ENCODE measurements at places on chromosomes 6 and 20.

DNA sequence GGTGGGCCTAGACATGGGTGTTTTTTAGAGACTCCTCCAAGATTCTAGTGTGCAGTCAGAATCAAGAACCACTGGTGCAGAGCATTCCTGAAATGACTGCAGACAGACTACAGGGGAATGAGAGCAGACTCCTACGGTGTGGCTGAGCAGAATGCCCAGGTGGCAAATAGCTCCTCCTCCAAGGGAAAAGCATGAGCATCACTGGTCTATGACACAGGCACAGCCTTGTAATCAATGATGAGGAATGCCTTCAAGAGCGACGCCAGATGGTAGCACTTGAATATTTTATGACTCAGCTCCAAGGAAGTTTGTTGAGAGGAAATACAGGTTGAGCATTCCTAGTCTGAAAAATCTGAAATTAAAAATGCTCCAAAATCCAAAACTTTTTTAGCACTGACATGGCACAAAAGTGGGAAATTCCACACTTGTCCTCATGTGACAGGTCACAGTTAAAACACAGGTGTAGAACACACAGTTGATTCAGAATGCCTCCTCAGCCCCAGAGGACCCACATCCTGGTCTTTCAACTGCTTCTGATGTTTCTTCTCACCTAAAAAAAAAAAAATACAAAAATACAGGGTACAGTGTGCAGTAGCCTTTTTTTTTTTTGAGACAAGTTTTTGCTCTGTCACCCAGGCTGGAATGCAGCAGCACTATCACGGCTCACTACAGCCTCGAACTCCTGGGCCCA is 10.6 kb upstream of the FAM8A1 start:
- DNase-seq = peak; percentile 91

- DNase-seq = no peak
Observed at GRCh38 chr6:100706491-100706890, 174.6 kb downstream of the ASCC3 start.

DNA sequence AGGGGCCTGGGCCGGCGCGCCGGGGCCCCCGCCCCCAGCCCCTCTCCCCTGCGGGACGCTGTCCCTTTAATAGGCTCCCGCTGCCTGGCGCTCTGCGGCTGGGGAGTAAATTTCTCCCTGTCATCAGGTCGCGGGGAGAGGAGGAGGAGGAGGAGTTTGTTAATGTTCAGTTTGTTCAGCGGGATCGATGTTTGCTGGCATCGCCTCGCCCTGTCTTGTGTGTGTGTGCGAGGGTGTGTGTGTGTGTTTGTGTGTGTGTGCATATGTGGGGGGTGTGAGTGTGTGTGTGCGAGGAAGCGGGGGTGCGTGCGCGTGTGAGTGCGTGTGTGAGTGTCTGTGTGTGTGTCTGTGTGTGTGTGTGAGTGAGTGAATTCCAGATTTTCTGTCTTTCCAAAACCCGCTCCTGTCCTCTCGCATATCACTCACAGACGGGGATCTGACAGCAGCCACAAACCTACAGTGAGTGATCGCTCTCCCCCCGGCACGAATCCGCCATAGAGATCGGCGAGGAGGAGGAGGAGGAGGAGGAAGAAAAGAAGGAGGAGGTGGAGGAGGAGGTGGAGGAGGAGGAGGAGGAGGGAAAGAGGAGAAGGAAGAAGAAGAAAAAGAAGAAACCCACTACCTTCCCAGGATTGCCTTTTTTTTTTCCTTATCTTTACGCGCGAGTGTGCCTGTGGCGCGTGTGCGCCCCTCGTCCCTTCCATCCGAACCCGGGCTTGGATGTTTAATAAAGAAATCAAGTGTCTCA is at the start of gene TSHZ2:
TSHZ2 (plus strand) TSS at position 169 of the 748 bp plus-strand sequence. CDS start 936 bp downstream, outside the sequence.
- peak; percentile 75 for DNase-seq

DNA sequence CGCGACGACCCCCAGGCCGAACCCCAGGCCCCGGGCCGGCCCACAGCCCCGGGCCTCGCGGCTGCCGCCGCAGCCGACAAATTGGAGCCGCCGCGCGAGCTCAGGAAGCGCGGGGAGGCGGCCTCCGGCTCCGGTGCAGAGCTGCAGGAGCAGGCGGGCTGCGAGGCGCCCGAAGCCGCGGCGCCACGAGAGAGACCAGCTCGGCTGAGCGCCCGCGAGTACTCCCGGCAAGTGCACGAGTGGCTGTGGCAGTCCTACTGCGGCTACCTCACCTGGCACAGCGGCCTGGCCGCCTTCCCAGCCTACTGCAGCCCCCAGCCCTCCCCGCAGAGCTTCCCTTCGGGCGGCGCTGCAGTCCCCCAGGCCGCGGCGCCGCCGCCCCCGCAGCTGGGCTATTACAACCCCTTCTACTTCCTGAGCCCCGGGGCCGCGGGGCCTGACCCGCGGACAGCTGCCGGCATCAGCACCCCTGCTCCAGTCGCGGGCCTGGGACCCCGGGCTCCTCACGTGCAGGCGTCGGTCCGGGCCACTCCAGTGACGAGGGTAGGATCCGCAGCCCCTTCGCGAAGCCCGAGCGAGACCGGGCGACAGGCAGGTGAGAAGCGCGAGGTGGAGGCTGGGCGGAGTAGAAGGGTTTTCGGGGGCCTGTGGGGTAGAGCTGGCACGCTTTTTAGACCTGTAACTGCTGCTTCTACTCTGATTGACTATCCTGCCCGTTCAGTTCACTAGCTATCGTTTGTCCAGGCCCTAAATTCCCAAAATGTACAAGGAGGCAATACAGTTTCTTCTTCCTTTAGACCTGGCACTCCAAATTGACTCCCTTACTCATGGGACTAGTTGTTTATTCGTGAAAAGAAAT is 654 bp downstream of the FAM8A1 start:
- no peak for DNase-seq

GRCh38 chr6:157335829-157336228 is 12.5 kb upstream of the TMEM242 start:
- DNase-seq = no peak

- no peak for DNase-seq
Observed at GRCh38 chr6:1328129-1328800, 16.4 kb downstream of the FOXQ1 start.

DNA sequence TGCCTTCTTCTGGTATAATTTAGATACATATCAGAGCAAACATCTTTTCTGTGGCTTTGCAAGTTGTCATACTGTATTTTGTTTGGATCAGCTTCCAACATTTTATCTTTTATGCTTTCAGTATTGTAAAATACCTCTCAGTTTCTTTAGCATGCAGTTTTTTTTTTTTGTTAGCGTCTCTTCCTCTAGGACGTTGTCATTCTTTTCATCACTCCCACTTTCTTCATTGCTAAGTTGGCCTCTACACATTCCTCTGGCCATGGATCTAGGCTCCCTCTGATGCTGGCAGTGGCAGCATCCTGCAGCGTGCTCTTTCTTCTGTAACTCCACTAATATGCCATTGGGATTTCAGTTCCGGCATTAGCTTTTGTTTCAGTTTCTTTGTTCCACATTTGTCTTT is 21.7 kb downstream of the RPRD1B start:
- no peak for DNase-seq

DNA sequence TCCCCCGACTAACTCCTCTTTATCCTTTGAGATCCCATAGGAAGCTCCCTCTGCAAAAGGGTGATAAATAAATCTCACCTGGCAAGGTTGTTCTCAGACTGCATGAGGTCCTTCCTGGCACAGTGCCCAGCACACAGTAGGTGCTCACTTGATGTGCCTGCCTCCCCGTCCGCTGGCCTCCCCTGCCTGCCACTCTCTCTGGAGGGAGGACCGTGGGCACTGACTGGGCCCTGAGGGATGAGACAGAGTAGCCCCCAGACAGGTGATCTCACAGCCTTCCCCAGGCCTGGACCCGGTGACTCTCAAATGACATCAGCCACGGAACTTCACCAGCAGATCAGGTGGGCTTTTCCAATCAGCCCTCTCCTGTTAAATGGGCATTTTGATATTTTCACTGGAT is 57.4 kb downstream of the CHMP4B start:
- DNase-seq = no peak

GRCh38 chr6:79313254-79313653 is 78.8 kb upstream of the HMGN3 start:
- no peak for DNase-seq

DNA sequence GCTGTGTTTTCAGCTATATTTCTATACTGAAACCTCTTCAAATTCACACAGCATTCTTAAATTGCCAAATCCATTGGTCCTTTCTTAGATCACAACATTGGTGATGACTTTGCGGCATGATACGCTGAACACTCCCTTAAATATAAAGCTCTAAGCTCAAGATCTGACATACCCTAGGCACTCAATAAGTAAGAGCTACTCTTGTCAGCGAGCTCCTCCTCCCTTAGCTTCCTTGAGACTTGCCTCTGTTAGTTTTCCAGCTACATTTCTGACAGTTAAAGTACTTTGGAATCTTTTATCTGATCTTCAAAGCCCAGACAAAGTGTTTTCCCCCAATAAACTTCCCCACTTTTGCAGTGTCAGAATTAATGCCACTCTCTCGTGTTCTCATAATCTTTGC is 117.0 kb downstream of the HIVEP2 start:
- DNase-seq = no peak

GRCh38 chr6:14880052-14880451 is 365.8 kb upstream of the JARID2 start:
- no peak for DNase-seq

GRCh38 chr20:62272200-62272599 is 30.6 kb upstream of the ADRM1 start:
- no peak for DNase-seq

DNA sequence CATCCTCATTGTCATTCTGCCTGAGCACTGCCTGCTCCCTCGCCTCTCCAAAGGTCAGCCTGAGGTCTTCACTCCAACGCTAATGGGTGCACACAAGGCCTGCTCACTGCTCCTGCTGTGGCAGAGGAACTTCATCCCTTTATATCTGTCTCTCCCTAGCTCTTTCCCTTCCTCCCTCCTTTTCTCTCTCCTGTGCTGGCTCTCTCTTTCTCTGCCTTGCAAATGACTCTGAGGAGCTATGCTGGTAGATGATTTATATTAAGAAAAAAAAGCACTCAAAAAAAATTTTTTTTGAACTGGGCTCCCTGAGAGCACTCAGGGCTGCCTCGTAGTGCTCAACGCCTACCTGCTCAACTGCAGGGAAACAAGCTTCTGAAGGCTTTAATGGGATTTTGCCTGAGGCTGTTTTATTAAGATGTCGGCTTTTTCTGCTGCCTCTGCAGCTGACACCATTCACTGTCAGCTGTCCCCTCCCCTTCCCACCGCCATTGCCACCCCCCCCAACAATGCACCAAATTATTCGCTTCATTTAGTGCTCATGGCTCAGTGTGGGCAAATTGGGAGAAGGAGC is 137.7 kb upstream of the DEFB112 start:
- DNase-seq = no peak

DNA sequence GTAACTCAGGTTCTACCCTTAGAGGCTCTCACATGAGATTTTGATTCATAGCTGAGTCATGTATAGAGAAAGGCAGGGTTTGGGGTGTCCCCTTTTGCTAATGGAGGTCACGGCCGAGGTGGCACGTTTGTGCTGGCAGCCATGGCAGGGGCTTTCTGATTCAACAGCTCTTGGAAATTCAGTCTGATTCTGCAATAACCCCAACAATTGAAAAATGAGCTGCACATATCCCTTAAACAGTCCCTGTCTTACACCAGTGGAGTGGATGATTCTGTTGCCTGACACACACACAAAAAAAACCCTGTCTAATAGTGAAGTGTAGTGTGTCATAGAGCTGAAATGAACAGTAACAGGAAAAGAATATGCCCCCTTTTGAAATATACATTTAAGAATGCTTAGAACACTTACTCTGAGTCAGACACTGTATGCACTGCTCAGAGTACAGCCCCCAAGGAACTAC is 40.4 kb upstream of the ARG1 start:
- no peak for DNase-seq

DNA sequence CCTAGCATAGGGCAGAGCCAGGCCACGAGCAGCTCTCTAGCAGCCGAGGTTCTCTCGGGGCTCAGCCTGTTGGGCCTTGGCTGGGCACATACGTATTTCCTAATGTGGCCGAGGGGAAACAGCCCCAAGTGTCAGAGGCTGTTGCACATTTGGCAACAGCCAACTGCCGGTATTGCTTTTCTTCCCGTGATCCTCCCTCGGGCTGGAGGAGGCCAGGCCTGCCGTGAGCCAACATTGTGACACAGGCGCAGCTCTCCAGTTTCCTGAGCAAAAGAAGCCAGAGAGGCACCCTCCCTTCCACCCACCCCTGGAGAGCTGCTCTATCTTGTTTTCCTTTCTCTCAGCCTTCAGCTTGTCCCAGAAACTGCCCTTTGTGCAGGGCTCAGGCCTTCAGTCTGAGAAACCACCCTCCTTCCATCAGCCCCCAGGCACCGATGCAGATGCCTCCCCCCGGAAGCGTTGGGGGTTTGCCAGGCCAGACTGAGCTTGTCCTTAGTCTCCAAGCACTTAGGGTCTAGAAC is 5.1 kb upstream of the BPI start:
- no peak for DNase-seq

- DNase-seq = no peak
Observed at GRCh38 chr20:9927224-9927623, 88.3 kb upstream of the PAK5 start.

GRCh38 chr6:3265671-3266070 is 6.9 kb downstream of the PSMG4 start:
- DNase-seq = no peak

DNA sequence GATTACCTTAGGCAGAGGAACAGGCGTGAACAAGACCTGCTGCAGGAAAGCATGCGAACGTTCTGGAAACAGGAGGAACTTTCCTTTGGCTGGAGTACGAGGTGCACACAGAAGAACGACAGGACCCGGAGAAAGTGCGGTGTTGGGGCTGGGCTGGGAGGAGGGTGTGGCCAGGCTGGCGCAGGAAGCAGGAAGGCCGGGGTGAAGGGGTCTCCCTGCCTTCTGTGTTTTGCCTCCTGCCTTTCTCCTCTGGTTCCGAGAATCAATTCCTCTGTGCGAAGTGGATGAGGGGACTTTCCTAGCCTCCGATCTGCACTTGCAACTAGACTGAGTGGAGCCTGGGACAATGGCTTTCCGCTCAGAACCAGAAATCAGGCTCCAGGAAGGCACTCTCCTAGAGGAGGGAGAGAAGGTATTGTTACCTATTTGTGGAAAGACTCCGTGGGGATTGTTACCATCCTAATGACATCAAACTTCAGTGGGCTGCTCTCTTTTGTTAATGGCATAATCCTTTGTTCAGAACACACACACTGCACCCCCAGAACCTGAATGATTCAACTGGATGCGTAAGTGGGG is 22.9 kb upstream of the PLEKHG1 start:
- no peak for DNase-seq

- DNase-seq = no peak
Observed at GRCh38 chr6:98047871-98048270, 764.9 kb upstream of the MMS22L start.

GRCh38 chr6:149964308-149965193 is 808 bp downstream of the ULBP1 start:
- DNase-seq = peak; percentile 20

DNA sequence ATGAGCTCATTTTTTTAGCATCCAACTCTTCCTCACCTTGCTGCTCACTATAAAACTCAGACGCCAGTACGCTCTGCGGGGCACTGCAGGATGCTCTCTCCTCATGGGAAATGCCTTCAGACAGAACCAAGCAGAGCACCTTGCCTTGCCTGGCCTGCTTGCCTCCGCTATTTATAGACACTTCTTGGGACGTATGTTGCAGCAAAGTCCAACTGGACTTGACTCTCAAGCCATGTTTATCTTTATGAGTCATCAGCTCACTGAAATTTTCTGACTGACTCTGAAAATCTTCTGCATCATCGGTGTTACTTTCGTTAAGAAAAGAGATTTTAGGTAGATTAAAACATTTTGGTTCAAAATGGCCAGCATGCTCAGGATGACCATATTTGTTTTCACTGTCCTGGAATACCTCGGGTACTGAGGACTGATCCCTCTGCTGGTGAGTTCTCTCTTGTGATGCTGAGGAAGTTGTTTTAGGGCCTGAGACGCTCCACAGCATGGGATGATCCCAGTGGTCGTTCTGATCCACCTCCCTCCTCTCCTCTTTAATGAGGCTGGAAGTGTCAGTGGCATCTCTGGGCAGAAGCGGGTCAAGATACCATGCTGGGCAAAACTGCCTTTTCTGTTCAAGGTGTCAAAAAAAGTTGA is 204.5 kb downstream of the KIF16B start:
- DNase-seq = no peak

Measured in kidney glomerular epithelial cell (primary cell).